ENCODE measurements at places on chromosomes 11 and 22.

GRCh38 chr22:23110190-23110921, 31.4 kb downstream of the RSPH14 start:
- DNase-seq: no peak

- no peak for DNase-seq
Observed at GRCh38 chr11:123299721-123300120, 104.7 kb upstream of the CLMP start.

DNA sequence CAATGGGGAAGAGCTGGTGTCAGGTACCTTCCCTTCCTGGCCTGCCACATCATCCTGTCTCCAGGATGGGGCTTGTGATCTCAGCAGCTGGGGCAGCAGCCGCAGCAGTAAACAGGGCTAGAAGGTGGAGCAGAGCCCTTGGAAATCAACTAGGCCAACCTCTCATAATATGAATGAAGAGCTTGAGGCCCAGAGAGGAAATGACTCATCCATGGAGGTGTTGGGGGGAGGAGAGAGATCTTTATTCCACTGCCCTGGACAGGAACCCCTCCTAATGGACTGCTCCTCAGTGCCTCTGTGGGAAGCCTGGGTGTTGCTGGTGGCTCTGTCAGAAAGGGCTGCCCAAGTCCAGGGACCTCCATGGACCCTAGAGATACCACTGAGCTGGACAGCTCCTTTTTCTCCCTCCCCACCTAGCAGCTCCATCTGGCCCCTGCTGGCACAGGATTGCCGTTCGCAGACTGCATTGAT, 111.8 kb downstream of the OSBP2 start:
- no peak for DNase-seq

DNA sequence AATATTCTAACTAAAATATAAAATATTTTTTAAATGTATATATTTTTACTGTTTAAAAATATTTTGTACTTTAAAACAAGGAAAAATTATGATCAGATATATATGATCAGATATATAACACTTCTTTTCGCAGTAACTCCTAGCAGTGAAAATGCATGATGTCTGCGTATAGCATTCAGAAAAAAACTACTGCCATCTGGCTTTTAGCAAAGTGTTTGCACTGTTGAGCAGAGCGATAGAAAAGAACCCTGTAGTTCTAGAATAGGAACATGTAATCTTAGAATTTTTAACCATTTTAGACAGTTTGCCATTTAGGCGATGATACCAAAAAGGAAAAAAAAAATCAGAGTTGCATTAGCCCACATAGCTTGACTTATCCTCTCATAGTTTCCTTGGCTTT, 370.4 kb upstream of the ANO3 start:
- DNase-seq: no peak

DNA sequence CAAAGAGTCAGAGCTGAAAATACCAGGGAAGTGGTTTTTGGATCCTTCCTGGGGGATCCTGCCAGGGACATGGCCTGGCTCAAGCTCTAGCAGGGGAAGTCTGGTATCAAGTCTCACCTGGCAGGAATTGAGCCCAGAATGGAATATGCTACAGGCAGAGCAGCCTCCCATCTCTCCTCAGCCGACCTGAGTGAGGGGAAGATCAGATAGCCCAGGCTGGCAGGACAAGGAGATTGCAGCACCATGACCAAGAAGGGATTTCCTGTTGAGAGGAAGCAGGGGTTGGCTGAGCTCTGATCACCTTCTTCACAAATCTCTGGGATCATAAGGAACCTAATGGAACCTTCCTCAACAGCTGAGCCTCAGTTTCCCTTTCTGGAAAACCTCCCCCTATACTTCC, 13.0 kb downstream of the OAF start:
- DNase-seq: no peak

DNA sequence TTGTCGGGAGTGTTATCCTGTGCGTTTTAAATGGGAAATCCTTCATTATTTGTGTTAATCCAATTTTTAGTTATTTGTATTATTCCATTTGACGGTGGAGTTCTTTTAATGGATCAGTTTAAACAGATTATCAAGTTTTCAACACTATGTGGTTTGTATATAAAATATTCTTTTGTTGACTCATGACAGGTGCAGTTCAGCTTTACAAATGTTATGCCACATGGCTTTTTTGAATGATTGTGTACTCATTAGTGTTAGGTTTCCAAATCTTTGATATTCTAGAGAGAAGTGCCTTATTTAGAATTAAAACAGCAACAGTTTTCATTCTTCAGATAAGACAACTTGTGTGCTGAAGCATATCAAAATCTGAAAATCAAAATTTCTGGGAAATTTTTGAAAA, 2.4 kb downstream of the JAM3 start:
- no peak for DNase-seq

DNA sequence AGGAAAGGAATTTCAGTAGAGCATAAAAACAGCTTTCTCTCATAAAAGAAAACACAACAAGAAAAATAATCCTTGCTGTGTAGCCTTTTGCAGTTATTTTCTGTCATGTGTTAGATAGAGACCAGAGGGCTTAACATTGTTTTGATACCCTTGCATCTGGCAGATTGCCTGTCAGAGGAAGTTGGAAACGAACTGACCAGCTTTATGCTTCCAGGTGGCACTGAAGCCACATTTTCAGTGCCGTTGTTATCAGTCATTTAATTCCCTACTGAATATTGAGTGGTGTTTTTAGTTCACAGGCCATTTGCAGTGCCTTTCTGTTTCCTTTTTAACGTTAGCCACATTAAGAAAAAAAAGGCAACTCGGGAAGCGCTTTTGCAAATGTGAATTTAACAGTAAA, 21.5 kb upstream of the RAG2 start:
- no peak for DNase-seq

DNA sequence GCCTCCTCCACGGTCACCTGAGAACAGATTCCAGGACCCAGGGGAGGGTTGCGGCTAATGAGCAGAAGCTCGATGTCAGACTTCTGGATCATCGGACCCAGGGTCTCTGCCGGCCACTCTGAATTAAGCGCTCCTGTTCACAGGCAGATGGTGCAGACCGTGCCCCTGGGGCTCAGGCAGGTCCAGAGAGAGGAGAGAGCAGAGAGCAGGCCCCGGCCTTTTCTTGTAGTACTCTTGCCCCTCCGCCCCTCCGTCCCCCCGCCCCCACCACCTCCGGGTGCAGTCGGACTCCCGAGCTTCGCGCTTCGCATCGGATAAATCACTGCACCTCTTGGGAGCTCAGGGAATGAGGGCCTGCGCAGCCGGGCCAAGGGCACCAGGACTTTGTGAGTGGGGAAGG, 50.3 kb downstream of the RPS6KA4 start:
- no peak for DNase-seq

GRCh38 chr22:36461665-36462649, 19.5 kb downstream of the TXN2 start:
- peak; percentile 22 for DNase-seq

GRCh38 chr22:29128891-29129807, 56.3 kb downstream of the KREMEN1 start:
- DNase-seq: no peak

- DNase-seq: no peak
Observed at GRCh38 chr22:43203471-43203981, 16.6 kb upstream of the TTLL12 start.

- DNase-seq: no peak
Observed at GRCh38 chr11:111531687-111532364, 8.7 kb upstream of the LAYN start.

DNA sequence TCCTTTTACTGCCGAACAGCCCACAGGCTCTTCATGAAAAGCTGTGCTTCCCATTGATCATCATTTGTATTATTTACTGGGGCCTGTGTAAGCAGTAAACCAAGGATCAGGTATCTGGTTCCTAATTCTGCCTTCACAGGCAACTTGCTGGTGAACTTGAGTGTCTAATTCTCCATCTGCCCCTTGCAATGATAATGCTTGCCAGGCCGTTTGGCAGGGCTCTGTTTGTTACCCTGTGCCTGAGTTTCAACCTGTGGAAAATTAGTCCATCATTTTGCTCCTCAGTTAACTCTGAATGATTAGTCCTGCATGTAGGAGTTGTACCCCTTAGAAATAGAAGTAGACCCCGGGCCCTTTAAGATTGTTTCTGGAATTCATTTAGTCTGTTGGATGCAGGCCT, 298.4 kb upstream of the CADM1 start:
- no peak for DNase-seq

DNA sequence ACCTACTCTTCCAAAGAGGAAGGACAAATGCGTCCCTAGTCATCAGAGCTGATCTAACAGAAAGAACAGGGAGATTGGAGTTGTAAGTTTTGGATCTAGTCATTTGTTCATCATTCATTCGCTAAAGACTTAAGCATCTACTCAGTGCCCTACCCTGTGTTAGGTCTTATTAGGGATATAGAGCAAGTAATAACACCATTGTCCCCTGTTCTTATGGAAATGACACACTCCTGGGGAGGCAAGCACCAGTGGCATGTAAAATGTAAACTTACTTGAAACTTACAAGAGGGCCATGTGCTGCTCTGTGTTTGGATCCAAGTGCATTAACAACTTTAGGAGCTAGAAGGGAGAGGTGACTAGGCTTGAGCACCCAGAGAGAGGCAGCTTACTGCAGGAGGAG, 61.9 kb downstream of the P4HA3 start:
- no peak for DNase-seq

DNA sequence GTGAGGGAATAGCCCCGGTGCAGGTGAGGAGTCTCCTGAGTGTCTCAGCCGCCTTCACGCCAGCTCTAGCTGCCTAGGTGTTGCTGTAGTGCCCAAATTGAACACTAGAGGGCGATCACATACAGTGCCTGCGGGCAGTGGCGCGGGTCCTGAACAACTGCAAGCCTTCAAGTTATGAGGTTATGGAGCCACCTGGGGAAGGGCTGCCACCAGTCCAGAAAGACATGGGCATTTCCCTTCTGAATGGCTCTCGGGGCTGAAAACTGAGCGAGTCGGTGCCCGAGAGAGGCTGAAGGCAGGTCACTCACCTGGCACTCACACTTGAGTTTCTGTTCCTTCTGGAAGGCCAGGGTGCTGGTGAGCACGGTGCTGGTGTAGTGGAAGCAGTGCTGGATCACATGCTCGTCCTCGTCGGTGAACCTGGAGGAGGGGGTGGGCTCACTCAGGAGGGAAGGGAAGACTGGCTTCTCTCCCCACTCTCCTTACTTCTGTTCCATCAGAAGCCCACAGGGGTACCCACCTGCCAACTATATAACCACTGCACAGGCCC, 88.4 kb downstream of the PDE2A start:
- peak; percentile 46 for DNase-seq

DNA sequence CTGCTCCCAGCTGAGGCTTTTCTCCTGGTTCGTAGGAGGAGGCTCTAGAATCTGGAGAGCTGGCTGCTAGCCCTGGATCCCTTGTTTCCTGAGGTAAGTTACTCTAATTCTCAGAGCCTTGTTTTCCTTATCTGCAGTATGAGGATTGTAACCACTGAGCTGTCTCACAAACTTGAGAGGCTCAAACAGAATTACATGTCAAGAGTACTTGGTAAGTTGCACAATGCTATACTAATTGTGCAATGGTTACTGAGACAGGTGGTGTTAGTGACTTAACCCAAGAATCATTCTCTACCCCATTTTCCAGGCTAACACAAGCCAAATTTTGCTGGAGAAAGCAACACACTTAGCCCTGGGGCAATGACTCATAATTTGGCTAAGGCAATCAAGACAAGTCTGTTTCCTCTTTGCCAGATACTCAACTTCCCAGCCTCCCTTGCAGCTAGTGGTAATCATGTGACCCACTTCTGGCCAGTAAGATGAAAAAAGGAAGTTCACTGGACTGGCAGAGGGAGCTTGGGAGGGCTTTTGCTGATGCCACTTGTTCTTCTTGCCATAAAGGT, 348.0 kb downstream of the TENM4 start:
- DNase-seq: no peak

- no peak for DNase-seq
Observed at GRCh38 chr11:7927635-7928034, 3.4 kb downstream of the OR10A6 start.

DNA sequence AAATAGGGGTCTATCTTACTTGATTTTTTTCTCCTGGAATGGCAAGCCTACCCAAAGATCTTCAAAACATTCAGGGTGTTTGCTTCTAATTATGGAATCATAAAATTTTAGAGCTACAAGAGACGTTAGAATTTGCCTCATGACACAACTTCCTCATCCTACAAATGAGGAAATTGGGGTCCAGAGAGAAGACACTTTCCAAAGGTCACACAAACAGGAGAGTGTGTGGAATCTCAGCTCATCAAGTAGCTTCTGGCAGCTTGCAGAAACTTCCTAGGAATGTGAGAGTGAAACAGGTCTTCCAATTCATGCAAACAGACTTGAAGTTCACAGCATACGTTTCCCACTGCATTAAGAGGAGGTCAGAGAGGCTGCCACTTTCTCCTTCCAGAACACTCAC, 976.0 kb downstream of the OPCML start:
- no peak for DNase-seq

DNA sequence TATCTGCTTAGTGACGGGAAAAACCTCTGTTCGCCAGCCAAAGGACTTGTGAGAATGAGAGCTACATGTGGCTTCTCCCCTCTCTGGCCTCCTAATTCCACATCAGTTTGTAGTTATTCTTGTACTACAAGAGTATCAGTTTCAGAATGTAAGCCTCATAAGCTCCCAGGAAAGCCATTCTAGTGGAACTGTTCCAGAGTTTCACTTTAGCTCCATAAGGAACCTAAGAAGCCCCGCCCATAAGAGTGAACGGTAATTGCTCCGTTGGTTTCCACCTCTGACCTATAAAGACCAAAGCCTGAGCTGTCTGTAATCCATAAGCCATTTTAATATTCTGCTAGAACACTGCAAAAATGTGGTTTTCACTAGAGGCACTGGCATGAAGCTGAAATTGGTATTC, 53.0 kb downstream of the SIK3 start:
- DNase-seq: no peak

- no peak for DNase-seq
Observed at GRCh38 chr22:24926849-24927579, 19.5 kb downstream of the LHFPL7 start.

DNA sequence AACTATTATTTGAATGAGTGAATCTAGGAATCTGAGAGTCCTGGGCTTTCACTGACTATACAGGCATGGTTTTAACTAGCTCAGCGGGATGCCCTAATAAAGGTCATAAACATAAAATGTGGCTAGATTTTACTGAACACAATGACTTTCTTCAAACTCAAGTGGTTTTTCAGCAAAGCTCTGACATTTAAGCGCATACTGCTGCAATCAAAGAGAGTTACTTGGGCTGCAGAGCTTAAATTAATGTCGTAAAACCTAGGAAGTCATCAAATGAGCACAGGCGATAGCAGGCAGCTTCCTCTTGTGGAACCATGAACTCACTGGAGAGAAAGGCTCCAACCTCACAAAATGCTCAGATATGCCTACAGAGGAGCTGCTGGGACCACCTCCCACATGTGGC, 6.7 kb downstream of the CSNK2A3 start:
- peak; percentile 43 for DNase-seq

GRCh38 chr11:38766796-38767195, 2168.8 kb upstream of the RAG2 start:
- DNase-seq: no peak

GRCh38 chr11:117385906-117386305, 58.3 kb downstream of the CEP164 start:
- no peak for DNase-seq

GRCh38 chr22:17847360-17848078, 73.2 kb upstream of the BID start:
- no peak for DNase-seq

All from NCI-H187 (cell line).